Glomerular endothelial cell (primary cell): ENCODE measurements at places on chromosomes 7 and 10.

GRCh38 chr10:8556321-8556720 is 501.8 kb downstream of the GATA3 start:
- DNase-seq, result no peak

- no peak for DNase-seq
Measured at GRCh38 chr7:8356071-8356470, 77.3 kb upstream of the NXPH1 start.

- DNase-seq, result no peak
Measured at GRCh38 chr10:55203319-55203718, 402.3 kb upstream of the PCDH15 start.

- DNase-seq, result no peak
Measured at GRCh38 chr10:82335831-82336230, 460.8 kb downstream of the NRG3 start.

GRCh38 chr10:27258838-27259812 is 18.5 kb upstream of the ACBD5 start:
- no peak for DNase-seq

- DNase-seq, result no peak
Measured at GRCh38 chr7:48298779-48299178, 127.5 kb downstream of the ABCA13 start.

DNA sequence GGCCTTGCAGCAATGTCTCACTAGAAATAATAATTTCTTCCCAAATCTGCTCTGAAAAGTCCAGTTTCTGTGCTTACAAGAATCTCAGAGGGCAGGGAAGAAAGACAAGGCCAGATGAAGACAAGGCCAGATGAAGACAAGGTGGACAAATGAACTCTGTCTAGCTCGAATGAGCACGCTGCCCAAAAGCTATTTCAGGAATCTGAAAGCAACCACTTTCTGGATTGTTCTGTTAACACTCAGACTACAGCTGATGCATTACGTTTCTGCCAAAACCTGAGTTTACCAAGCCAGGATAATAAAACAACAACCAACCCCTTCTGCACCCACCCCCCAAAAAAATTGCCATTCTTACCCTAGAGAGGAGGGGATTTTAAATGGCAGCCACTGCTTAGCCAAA is 1073.6 kb downstream of the SORCS3 start:
- no peak for DNase-seq

DNA sequence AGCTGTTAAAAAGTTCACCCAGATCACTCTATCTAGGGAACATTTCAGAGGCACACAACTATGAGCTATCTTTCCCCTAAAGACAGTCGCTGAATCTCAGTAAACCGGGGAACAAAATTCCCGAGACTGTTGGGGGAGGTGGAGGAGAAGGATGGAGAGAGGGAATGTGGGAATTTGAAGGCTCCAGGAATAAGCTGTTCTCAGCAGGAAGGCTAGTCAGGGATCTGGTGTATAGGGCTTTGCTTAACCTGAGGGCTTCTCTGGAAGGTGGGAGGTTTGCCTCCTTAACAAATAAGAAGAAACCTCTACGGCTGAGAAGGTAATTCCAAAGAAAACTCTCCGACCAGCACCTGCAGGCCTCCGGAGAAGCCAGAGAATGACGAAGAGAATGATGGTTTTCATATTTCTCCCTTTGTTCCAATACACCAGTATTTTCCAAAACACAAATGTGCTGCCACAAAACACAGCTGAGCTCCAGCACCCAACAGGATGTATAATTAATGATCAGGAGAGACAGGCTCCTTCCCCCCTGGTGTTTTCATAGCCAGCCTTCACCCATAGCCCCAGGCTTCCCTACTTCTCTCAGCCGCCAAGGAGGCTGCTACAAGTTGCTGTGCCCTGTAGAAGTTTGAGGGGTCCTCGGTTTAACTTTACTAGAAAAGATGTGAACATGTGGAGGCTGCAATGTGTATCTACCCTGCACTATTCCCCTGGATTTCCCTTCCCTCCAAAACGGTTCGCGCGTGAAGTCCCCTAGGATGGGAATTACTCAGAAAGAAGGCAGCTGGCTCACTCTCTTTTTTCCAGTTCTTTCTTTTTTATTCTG is 2.0 kb downstream of the KCNMA1 start:
- DNase-seq, result no peak
